ENCODE measurements at places on chromosomes 11 and 22.

DNA sequence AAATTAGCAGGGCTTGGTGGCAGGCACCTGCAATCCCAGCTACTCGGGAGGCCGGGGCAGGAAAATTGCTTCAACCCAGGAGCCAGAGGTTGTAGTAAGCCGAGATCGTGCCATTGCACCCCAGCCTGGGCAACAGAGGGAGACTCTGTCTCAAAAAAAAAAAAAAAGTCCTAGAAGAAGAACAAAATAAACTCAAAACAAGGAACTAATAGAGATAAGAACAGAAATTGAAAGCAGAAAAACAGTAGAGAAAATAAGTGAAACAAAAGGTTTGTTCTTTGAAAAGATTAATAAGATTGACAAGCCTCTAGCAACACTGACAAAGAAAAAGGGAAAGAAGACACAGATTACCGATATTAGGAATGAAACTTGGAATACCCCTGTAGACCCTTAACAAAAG, 45.1 kb upstream of the CBX7 start:
- DNase-seq: no peak

- DNase-seq: peak; percentile 96
These were observed at the start of gene NDUFA6 for GRCh38 chr22:42090596-42091454. Gene NDUFA6 (minus strand): TSS chr22:42090772. CDS start chr22:42090744, 28 bp downstream.

DNA sequence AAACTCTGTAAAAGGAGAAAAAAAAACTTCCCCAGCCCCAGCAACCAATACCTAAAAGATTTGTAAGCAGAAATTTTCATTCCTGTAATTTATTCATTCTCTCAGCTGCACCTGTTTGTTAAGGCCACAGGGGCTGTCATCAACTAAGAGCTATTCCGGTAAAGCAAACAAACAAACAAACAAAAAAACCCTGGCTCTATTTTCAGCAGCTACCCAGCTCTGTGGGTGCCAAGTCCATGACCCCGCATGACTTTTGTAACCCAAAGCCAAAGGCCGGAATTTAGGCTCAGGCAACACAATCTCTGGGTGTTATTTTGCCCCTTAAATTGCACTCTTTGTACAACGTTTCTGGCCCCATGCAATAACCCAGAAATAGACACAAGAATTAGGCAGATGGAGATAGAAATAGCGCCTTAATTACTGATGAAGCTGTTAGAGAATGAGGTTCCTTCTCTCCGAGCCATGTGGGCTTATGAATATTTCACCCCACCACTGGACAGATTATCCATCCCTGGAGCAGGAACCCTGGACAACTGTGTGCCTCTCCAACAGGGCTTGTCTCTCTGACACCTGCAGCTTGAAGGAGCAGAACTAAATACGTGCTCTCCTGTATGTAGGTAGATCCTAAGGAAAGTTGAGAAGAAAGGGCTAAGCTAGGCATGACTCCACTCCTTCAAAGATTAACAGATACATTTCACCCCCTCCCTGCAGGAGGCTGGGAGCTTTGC, 29.4 kb downstream of the APOL6 start:
- no peak for DNase-seq

GRCh38 chr11:123421589-123421988, 8.5 kb upstream of the GRAMD1B start:
- no peak for DNase-seq

DNA sequence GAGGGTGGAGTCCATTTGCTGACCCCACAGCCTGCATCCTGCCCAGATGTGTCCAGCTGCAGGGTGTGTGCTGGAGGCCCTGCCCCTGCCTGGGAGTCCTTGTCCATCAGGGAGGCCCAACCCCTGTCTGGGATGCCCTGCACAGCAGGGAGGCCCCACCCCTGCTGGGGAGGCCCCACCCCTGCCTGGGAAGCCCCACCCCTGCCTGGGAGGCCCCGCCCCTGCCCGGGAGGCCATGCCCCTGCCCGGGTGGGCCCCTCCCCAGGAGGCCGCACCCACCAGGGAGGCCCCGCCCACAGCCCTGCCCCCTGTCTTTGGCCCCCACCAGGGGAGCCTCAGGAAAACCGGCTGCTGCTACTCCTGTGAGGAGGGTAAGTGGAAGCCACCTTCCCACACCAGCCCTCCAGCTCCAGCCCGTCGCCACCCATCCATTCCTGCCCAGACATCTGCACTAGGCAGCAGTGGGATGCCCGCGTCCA, 37.2 kb downstream of the MUC5B start:
- peak; percentile 34 for DNase-seq

- peak; percentile 44 for DNase-seq
These were observed 29.8 kb downstream of the SGSM3 start for GRCh38 chr22:40400159-40400558.

DNA sequence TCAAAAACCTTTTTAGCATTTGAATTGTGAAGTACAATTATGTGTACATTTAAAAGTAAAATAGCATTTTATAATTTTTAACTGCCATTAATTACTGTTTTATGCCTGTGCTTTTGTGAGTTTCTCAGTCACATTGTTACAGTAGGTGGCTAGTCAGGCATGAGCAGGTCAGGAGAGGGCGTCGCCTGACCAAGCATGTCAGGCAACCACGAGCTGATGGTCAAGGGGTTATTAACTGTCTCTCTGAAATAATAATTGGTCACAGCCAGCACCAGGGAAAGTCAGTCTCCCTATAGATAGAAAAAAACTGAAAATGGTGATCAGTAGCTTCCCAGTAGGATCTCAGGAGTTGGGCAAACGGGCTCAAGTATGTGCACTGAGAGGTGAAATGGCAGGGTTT, 19.4 kb upstream of the CCDC81 start:
- no peak for DNase-seq

- no peak for DNase-seq
These were observed 15.4 kb downstream of the DDX10 start for GRCh38 chr11:108680271-108680670.

GRCh38 chr11:32892355-32893092, at the start of gene QSER1:
Gene QSER1 (plus strand): TSS chr11:32892811. CDS start chr11:32893126, 315 bp downstream.
- peak; percentile 70 for DNase-seq

DNA sequence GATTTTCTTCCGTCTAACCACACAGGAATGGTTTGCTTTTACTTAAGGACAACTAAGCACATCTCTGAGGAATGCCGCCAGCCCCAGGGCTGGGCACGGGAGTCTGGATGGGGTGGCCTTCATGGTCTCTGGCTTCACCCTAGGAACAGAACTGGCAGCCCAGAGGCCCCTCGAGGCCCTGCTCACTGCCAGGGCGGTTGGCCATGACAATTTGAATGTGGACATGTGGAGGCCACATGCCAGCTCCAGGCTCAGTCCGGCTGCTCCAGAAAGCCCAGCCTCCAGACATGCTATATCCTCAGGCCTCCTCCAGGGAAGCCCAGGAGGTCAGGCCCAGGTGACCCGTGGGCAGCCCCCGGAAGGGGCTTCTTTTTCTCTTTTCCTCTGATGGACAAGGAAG, 84.0 kb upstream of the FGF3 start:
- no peak for DNase-seq

DNA sequence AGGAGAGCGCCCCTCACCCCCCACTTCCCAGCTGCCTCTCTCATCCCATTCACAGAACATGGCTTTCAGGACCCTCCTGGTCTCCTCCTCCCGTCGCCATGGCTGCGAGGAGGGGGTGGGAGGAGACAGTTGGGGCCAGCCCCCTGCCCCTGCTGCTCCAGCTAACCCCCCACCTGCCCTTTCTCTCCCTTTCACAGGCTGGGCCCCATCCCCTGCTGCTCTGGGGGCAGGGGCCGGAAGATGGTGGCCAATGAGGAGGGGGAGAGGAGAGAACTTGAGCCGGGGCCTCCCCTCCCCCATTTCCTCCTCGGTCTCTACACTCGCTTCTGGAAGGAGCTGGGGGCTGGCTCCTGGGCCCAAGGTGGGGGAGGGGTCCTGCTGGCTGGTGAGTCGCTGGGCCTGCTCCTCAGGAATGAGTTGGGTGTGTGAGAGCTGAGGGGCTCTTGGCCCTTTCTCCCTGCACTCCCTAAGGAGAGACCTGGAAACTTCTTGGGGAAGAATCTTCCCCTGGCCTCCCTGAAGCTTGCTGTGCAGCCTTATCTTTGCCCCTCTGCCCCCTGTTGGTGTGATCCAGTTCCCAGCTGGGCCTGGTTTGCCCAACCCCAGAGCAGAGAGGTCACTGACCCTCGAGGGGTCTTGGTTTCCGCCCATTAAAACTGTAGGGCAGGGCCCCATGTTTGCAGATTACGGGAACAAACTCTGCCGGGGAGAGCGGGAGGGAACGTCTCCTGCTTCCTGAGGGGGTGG, 10.2 kb downstream of the YPEL4 start:
- DNase-seq: no peak

- DNase-seq: no peak
These were observed 2.9 kb upstream of the IFTAP start for GRCh38 chr11:36591433-36591832.
